ENCODE measurements at places on chromosomes 4 and X. TPM values are rescaled to one million over a fixed set of nuclear protein-coding genes. Genes with fewer than 3 reads are reported as not detected.
A peak's percentile ranks its signal among the peaks of the same experiment; 100 is the strongest.

DNA sequence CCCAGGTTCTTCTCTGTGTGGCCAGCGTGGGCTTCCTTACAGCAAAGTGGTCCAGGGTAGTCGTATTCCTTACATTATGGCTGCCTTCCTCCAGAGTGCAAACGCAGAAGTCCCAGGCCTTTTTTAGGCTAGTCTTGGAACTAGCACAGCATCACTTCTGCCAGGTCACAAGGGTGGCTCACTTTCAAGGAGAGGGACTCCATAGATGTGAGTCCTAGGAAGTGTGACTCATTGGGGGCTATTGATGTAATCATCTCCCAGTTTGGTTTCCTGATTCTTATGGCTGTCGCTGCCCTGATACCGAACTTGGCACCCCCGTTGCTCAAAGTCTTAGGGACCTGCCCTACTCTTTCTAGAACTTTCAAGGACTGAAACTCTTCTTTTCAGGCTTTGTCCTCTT is 140.0 kb downstream of the DCK start:
- H3K27me3 ChIP-seq = no peaks in the 10 kb centered on the region
- H3K36me3 ChIP-seq = no peaks in the 10 kb centered on the region
- no peak for DNase-seq
- no peaks in the 10 kb centered on the region for H3K4me1 ChIP-seq
- no peak overlapping the region for H3K27ac ChIP-seq

- H3K36me3 ChIP-seq = peaks cover 57% of the 10 kb centered on the region
- H3K27ac ChIP-seq = peak overlapping the region; percentile 18
- no peaks in the 10 kb centered on the region for H3K27me3 ChIP-seq
- no peaks in the 10 kb centered on the region for H3K4me1 ChIP-seq
These were observed 60.7 kb downstream of the BLTP1 start for GRCh38 chr4:122212880-122213279.

DNA sequence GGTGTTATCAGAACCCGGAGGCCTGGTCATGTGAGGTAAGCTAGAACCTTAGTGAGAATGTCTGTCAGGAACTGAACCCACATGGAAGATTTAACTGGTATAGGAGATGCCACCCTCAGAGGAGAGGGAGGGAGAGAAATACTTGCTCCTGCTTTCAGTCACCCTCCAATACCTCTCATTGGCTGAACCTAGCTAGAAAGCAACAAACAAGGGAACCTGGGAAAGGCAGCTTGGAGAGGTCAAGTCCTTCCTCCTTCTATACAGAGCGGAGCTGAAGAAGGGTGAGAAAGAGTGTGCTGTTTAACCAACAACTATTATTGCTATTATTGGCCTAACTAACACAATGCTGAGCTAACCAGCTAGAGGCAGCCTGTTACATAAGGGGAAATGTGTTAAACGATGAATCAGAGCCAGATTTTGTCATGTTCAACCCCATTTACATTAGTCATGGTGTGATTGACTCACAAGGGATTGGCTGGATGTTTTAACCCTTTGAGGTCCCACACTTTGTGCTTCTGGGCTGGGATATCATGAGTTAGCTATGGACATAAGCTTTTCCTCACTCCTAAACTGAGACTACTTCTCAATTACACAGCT is 96.5 kb upstream of the ESX1 start:
- no peak overlapping the region for H3K4me3 ChIP-seq
- H3K27ac ChIP-seq = no peak overlapping the region
- peaks cover 2% of the 10 kb centered on the region for H3K27me3 ChIP-seq
- no peak for DNase-seq
- H3K4me1 ChIP-seq = no peaks in the 10 kb centered on the region

DNA sequence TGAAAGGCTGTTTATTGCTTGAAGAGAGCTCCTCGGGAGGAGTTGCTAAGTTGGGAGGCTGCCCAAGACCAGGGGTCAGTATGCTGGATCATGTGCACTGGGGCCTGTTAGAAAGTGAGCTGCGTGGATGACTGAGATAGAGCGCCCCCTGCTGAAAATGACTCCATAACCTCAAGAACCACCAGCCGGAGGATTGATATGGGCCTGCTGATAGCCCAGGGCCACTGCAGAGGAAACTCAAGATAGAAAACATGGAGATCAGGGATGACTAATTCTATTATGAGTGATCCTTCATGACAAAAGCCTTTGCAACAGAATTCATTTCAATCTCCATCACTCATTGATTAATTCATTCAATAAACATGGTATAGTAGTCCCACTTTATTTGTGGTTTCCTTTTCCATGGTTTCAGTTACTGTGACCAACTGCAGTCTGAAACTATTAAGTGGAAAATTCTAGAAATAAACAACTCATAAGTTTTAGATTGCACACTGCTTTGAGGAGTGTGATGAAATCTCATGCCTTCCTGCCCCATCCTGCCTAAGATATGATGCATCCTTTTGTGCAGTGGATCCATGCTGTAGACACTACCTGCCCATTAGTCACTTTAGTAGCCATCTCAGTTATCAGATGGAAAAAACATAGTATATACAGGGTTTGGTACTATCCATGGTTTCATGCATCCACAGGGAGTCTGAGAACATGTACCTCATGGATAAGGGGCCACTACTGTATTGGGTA is 126.7 kb upstream of the MBNL3 start:
- H3K27me3 ChIP-seq = no peaks in the 10 kb centered on the region
- no peak overlapping the region for H3K27ac ChIP-seq
- peak; percentile 13 for DNase-seq
- no peaks in the 10 kb centered on the region for H3K36me3 ChIP-seq
- no peak overlapping the region for H3K4me3 ChIP-seq

SCD5 gene
- not detected for total RNA-seq

ANAPC4 gene
- 36.8 TPM for total RNA-seq

- no peak for DNase-seq
- no peaks in the 10 kb centered on the region for H3K4me1 ChIP-seq
- no peak overlapping the region for H3K4me3 ChIP-seq
- no peaks in the 10 kb centered on the region for H3K36me3 ChIP-seq
- no peaks in the 10 kb centered on the region for H3K27me3 ChIP-seq
These were observed 226.9 kb upstream of the HCCS start for GRCh38 chrX:10884246-10884645.

GRCh38 chr4:89617317-89617716 is 219.6 kb downstream of the SNCA start:
- H3K27ac ChIP-seq = no peak overlapping the region
- no peaks in the 10 kb centered on the region for H3K4me1 ChIP-seq
- H3K27me3 ChIP-seq = no peaks in the 10 kb centered on the region
- DNase-seq = no peak

DNA sequence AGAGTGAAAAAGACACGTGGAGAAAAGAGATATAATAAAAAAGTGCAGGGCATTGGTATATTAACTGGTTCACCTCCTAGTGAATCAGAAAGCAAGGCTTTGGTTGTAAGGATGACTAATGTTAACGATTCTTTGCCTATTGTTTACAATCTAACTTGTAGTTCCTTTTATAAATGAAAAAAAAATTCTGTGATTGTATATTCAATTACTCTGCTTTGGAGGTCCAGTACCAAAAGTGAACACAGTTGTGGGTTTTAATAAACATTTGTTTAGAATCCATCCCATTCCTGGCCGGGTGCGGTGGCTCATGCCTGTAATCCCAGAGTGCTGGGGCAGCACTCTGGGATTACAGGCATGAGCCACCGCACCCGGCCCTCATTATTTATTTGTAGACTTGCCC is 36.9 kb upstream of the PRSS12 start:
- peaks cover 2% of the 10 kb centered on the region for H3K27me3 ChIP-seq
- no peak overlapping the region for H3K4me3 ChIP-seq
- H3K36me3 ChIP-seq = no peaks in the 10 kb centered on the region
- no peak overlapping the region for H3K27ac ChIP-seq

DNA sequence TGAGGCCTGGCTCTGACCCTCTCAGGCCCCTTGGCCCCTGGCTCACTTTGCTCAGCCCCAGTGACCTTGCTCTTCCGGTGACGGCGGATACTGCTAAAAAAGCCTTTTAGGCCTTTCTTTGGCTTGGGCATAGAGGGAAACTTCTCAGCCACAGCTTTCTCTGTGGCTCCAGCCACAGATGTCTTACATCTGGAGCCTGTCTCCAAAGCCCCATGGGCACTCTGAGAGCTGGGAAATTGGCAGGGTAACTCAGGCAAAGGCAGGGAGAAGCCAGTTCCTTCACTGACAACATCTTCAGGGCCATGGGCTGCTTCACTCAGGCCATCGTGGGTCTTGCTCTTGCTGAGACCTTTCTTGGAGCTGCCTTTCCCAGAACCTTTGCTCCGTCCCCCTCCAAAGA is 12.8 kb downstream of the AMER1 start:
- H3K4me3 ChIP-seq = no peak overlapping the region
- H3K36me3 ChIP-seq = peaks cover 25% of the 10 kb centered on the region
- no peak overlapping the region for H3K27ac ChIP-seq
- H3K4me1 ChIP-seq = no peaks in the 10 kb centered on the region

CT45A5 gene
- not detected for total RNA-seq

DNA sequence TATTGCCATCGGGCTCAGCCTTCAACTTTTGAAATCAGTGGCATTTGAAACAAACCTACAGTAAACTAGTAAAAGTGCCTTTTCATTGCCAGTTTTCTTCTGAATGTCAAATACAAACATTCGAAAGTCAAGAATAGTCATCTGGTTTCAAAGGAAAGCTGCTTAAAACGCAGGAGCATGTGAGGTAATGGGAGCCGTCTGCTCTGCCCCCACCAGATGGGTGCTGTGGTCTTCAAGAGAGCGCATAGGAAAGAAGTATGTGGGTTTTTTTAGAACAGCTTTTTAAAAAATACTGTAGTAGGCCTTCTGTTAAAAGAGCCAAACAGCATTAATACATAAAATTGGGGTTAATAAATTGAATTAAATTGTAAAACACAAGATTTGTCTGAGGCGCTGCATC is 88.6 kb downstream of the STOX2 start:
- no peak for DNase-seq
- no peak overlapping the region for H3K4me3 ChIP-seq
- no peak overlapping the region for H3K27ac ChIP-seq
- peaks cover 2% of the 10 kb centered on the region for H3K27me3 ChIP-seq
- no peaks in the 10 kb centered on the region for H3K4me1 ChIP-seq

GRCh38 chrX:28225513-28225912 is 244.3 kb upstream of the DCAF8L1 start:
- H3K4me3 ChIP-seq = no peak overlapping the region
- no peaks in the 10 kb centered on the region for H3K36me3 ChIP-seq
- no peak overlapping the region for H3K27ac ChIP-seq
- no peaks in the 10 kb centered on the region for H3K4me1 ChIP-seq
- no peaks in the 10 kb centered on the region for H3K27me3 ChIP-seq
- DNase-seq = no peak

- H3K4me3 ChIP-seq = no peak overlapping the region
- no peak overlapping the region for H3K27ac ChIP-seq
- H3K4me1 ChIP-seq = no peaks in the 10 kb centered on the region
- H3K36me3 ChIP-seq = no peaks in the 10 kb centered on the region
- DNase-seq = no peak
- no peaks in the 10 kb centered on the region for H3K27me3 ChIP-seq
These were observed 656.7 kb downstream of the ZNF674 start for GRCh38 chrX:45888518-45888917.

DNA sequence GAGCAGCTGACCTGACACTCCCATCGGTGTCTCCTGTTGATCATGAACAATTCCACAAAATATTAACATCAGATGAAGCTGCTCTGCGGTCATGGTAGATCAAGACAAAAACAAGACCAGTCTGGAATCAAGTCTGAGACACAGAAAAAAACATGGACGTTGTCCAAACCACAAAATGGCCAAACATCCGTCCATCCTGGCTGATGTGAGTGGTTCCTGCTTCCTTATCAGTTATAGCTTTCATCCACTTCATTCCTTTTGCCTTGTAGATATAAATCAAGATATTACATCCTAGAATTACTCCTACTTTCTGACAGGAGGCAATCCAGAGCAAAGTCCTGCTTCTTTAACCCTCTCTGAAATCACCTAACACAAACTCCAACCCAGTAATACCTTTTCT is 28.8 kb upstream of the PCSK1N start:
- peaks cover 4% of the 10 kb centered on the region for H3K27me3 ChIP-seq
- no peak overlapping the region for H3K27ac ChIP-seq
- no peaks in the 10 kb centered on the region for H3K36me3 ChIP-seq
- H3K4me3 ChIP-seq = no peak overlapping the region
- no peak for DNase-seq

DACH2 gene
- total RNA-seq = not detected

DNA sequence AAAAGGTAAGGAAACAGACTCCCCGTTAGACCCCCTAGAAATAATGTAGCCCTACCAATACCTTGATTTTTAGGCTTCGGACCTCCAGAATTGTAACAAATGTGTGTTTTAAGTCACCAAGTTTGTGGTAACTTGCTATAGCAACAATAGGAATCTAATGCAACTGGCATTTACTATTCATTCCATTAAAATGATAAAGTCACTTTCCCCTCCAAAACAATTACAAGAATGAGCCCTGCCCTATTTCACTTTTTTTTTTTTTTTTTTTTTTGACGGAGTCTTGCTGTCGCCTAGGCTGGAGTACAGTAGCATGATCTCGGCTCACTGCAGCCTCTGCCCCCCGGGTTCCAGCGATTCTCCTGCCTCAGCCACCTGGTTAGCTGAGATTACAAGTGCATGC is 3.5 kb upstream of the DDX60L start:
- H3K27ac ChIP-seq = no peak overlapping the region
- peaks cover 11% of the 10 kb centered on the region for H3K36me3 ChIP-seq
- DNase-seq = no peak

Data from activated B cell treated with CpG ODN at 0.5 μM for 24 hours (primary cell).